HT1080 (cell line): ENCODE measurements at places on chromosomes 2 and 18.
A peak's percentile ranks its signal among the peaks of the same experiment; 100 is the strongest.

GRCh38 chr18:34837769-34838272 is 127.7 kb downstream of the DTNA start:
- no peak for DNase-seq

DNA sequence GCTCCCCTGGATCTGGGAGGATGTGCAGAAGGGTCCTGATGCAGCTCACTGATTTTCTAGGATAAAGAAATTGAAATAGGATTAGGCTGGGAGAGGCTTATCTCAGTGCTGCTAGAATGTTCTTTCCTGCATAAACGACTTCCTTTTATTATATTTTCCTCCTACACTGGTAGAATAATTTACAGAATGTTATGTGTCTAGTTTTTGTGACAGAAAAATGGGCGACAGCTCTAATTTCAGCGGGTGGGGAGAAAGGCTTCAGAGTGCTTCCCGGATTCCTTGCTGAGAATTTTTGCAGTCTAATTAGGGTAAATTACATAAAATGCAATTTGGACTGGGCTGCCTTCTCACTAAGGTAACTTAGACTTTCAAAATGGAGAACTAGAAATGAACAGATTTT is 66.2 kb downstream of the SKA1 start:
- no peak for DNase-seq

GRCh38 chr2:178403671-178404306 is 47.2 kb downstream of the PRKRA start:
- no peak for DNase-seq

DNA sequence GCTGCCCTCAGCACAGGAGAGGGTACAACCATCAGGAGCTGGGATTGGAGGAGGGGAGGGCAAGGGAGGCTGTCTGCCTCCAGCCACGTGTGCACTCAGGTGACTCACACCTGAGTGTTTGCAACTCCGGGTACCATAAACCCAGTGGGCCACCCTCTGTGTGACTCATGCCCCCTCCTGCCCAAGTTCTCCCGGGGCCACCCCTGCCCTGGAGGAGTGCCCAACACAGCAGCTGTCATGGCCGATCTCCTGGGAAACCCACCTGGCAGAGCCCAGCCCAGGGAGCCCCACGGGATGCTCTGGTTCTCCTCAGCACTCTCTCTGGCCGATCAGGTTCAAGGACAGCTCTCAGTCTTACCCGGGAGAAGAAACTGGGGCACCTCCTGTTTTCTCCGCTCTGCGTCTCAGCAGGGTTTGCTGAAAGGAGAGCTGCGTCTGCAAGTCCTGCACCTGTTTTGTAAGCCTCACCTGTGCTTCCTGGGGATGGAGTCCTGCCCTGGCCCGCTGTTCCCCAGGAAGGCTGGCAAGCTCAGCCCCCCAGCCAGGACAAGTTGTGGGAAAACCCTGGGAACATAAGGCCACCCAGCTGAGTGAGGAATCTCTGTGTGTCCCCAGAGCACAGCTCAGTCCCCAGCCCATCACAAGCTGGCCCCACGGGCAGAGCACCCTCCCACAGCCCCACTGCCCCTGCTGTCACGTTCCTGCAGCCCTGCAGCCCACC is 44.0 kb upstream of the UBE2F start:
- peak; percentile 28 for DNase-seq

DNA sequence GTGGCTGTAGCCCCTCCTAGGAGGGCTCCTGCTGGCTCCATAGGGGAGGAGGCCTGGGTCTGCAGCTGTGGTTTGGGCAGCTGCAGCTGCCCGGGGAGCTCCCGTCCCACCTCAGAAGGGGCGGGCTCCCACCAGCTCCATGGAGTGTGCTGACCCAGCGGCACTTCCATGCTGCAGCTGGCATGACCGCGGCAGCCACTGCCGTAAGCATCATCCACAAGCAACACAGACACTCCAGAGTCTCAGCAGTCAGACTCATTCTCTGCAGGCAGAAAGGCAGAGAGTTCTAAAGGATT is 660.1 kb upstream of the RAB6C start:
- no peak for DNase-seq

DNA sequence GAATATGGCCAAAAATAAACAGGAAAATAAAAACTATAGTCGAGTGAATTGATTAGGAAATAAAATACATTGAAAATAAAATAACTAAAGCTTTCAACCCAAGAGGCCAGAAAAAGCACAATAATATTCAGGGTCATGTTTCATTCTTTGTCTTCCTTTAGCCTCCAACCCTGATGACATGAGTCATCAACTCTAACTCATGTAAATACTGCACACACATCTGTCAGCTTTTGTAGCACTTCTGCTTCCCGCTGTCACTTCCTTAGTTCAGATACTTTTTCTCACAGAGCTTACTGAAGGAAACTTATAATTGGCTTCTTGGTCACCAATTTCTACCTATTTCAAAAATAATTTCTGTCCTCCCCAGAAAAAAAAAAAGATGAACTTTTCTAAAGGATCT is 112.8 kb downstream of the UPP2 start:
- peak; percentile 84 for DNase-seq
